ENCODE measurements at places on chromosomes 7 and 10. TPM values are rescaled to one million over a fixed set of nuclear protein-coding genes. Genes with fewer than 3 reads are reported as not detected.

MYOZ1 gene
- total RNA-seq, result 0.66 TPM

OGDHL gene
- total RNA-seq, result 0.51 TPM

WNT2 gene
- 0.37 TPM for total RNA-seq

SLC16A12 gene
- total RNA-seq, result not detected

CABCOCO1 gene
- not detected for total RNA-seq

SUN3 gene
- not detected for total RNA-seq

BCL7B gene
- total RNA-seq, result 49.4 TPM

IL2RA gene
- 5.3 TPM for total RNA-seq

CYP2C19 gene
- total RNA-seq, result not detected

TLX1 gene
- total RNA-seq, result not detected

CLRN3 gene
- total RNA-seq, result not detected

DNAH11 gene
- total RNA-seq, result 0.27 TPM

ITGB8 gene
- 3.2 TPM for total RNA-seq

PON3 gene
- total RNA-seq, result 0.64 TPM

CLDN15 gene
- total RNA-seq, result 8.7 TPM

IPMK gene
- total RNA-seq, result 3.8 TPM

HSPA12A gene
- 2.2 TPM for total RNA-seq

CCZ1B gene
- 49.6 TPM for total RNA-seq

CTTNBP2 gene
- total RNA-seq, result not detected

SPACDR gene
- 1.5 TPM for total RNA-seq

ADRA2A gene
- not detected for total RNA-seq

LIPM gene
- total RNA-seq, result not detected

CYP2C8 gene
- total RNA-seq, result 0.82 TPM

EBF3 gene
- total RNA-seq, result not detected

KIAA1217 gene
- 4.6 TPM for total RNA-seq

MRLN gene
- total RNA-seq, result not detected

ICA1 gene
- total RNA-seq, result 2.9 TPM

UBE2D1 gene
- total RNA-seq, result 13.4 TPM

CDNF gene
- total RNA-seq, result 1.0 TPM

KIF11 gene
- total RNA-seq, result 43.6 TPM

ZNF727 gene
- total RNA-seq, result not detected

VAX1 gene
- total RNA-seq, result not detected

NUPR2 gene
- not detected for total RNA-seq

CHST3 gene
- total RNA-seq, result 0.13 TPM

MGAM2 gene
- total RNA-seq, result 0.03 TPM

AKR1C8 gene
- total RNA-seq, result not detected

AMPH gene
- total RNA-seq, result not detected

OPN1SW gene
- not detected for total RNA-seq

EBLN1 gene
- total RNA-seq, result not detected

SLC16A9 gene
- total RNA-seq, result 4.8 TPM

TDRD1 gene
- not detected for total RNA-seq
